Activated T-cell treated with anti-CD3 and anti-CD28 coated beads for 48 hours (primary cell): ENCODE measurements at places on chromosomes 3 and 15.

GRCh38 chr15:65371976-65372786 lies 5.6 kb downstream of the IGDCC3 start:
- DNase-seq = no peak

DNA sequence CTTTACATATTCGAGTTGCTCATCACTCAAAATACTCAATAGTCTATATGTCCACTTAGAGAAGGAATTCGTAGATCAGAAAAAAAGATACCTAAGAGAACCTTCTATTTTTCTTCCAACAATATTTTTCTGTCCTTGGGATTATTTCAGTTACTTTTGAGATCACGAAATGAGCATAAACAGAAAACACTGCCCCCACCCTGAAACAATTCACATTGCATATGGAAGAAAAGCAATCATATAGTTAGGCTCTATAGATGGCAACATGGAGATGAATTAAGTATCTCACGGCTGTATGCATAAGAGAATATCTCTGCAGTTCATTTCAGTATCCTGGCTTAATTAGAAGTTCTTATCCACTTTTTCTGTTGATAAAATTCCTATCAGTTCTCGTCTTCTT lies 391.1 kb downstream of the FGF12 start:
- DNase-seq = no peak

DNA sequence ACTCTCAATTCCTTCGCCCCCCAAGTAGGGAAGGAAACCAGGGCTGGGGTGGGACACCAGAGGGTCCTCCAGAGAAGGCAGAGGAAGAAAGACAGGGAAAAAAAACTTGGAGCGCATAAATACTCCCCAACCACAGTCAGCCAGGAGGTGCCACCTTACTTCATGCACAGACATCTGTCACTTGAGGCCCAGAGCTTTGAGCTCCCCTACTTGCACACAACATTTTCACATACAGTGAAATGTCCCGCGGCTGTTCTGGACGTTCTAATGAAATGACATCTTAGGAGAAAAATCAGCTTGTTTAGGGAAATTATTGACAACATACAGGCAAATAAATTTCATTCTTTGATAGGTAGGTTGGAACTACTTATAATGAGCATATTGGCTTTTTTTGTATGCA lies 113.0 kb downstream of the LIPC start:
- no peak for DNase-seq

DNA sequence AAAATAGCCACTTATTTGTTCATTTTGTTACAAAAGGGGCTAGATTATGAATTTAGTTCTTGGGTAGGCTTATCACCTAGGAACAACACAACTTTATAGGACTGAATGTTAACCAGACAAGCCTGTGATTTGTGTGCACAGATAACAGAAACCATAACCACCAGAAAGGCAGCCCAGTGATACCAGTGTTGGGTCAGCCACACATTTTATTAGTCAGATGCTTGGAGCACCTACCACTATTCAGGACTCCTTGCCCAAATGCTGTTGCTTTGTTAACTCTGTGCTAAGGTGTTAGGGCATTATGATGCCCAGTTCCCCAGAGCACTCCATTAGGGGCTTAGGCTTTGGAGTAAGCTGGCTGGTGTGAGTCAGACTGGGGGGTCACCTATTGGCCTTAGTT lies 22.5 kb downstream of the PLCL2 start:
- DNase-seq = no peak

DNA sequence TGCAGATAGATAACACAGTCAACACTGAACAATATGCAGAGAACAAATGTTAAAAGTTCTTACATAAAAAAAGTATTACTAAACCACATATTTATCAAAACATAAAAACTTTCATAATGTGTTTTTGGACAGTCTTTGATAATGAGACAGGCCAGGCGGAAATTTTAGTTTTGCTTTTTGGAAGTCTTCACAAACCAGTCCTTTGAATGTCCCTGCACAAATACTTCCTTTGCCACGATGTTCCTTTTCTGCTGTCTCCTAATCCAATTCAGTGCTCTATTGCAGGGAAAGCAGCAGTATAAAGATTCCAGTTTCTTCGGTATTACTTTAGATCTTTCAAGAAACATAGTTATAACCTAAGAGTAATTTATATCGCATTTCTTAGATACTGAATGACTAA lies 135.9 kb downstream of the TBL1XR1 start:
- no peak for DNase-seq

GRCh38 chr15:41483115-41483514 lies 10.6 kb upstream of the ITPKA start:
- no peak for DNase-seq

DNA sequence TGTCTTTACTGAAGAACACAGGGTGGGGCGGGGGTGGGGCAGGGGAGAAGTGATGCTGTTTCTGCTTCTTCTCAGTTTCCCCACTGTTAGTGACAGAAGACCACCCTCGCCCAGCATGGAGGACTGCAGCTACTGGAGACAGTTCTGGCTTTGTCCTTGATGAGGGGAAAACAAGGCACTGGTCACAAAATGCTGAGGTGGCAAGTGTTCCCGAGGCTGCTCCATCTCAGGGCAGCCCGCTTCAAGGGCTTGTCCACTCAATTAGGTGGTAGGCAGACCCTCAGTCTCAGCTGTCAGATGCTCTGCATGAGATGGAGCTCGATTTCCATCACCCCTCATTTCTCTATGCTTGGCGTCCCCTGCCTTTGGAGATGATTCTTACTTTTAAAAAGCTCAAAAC lies 33.8 kb upstream of the RYK start:
- no peak for DNase-seq

DNA sequence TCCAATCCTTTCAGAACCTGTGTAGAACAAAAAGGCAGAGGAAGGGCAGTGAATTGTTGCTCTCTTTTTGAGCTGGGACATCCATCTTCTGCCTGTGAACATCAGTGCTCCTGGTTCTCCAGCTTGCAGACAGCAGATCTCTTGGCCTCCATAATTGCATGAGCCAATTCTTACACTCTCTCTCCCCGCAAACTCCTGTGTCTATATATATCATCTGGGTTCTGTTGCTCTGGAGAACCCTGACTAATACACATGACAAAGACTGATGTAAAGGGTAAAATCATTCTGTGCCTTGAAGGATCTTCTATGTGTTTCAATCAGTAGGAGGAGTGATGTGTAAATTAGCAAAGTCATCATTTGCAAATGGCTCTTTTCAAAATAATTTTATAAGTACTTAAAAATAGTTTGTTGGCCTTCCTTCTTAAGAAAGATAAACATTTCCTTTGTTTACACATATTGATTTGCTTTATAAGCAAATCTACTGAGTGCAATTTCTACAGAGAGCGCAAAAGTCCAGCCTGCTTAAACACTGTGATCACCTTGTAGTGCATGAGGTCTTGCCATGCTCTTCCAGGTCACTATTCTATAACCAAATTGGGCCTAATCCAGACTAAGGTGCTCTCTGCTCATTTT lies 154.9 kb upstream of the ANKRD28 start:
- no peak for DNase-seq

DNA sequence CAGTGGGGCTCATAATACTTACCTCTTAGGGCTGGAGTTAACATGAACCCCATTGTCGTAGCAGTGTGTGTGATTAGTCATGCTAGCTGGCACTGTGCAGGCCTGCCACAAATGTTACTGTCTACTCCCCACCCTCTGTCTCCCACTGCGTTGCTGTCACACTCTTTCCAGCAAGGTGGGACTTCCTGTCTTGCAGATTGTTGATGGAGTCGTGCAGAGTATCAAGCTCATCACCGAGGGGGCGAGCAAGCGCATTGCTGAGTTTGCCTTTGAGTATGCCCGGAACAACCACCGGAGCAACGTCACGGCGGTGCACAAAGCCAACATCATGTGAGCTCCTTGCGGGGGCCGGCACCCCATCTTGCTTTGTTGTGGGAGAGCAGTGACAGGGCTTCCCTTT lies 12.9 kb downstream of the IDH3A start:
- DNase-seq = no peak

GRCh38 chr3:29280404-29281093 lies at the start of gene RBMS3:
RBMS3 (plus strand) TSS chr3:29281071.
- DNase-seq = no peak

DNA sequence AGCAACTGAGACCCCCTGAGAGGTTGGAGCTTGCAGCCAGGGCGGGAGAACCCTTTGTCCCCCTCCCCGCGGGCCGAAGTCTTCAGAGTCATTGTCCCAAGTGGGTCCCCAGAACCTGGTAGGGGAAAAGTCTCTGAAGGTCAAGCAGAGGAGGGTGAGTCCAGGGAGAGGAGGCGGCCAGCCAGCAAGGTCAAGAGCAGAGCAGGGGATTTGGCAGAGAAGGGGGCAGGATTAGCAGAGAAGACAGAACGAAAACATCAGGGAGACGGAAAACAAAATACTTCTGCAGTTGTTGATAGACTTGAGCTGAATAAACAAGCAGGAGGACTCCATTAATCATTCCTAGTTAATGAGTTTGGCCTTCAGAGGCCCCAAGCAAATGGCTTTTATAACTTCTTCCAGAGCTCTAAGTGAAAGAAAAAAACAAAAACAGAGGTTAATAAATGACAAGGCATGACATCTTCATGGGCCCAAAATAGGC lies 66.7 kb downstream of the GRIP2 start:
- no peak for DNase-seq

- DNase-seq = no peak
Observed at GRCh38 chr15:42069025-42069424, 25.3 kb downstream of the PLA2G4D start.

GRCh38 chr15:56719774-56720555 lies 13.3 kb downstream of the ZNF280D start:
- DNase-seq = no peak

DNA sequence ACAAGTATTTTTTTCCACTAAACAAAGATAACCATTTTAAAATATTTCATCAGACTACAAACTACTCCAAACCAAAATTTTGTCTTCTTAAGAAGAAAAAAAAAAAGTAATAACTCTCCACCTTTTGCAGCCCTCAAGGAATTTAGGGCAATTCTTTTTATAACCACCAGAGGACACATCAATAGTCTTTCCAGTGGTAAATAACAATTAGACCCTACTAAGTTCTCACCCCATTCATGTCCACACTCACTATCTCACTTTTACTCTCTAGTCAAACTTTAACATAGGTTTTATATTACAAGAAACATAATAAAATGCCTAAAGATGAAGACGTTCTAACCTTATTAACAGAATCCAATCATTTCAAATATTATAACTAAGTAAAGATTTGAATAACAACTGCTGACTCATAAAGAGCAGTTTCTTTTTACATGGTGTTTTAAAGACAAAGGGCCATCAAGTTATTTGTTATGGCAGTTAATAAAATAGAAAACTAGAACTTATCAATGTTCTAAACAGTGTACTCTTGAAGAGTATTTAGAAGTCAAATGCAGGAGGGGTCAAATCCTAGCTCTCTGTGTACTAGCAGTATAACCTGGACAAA lies 33.0 kb downstream of the CCDC39 start:
- no peak for DNase-seq

- no peak for DNase-seq
Observed at GRCh38 chr3:52429779-52430415, 15.0 kb downstream of the SEMA3G start.

DNA sequence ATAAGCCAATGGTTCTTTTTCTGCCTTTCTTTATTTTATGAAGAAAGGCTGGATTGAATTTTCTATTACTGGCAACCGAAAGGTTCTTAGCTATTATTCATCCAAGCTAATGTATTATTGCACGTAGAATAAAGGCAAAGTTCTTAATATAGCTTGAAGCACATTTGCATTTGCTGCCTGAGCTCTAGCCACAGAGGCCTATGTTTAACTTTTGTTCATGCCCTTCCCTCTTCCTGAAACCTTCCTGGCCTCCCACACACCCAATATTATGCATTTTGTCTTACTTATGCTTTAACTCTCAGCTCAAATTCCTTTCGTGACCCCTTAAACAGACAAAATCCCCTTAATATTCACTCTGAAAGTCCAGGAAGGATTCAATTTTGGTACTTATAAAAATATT lies 71.0 kb upstream of the ZNF280D start:
- no peak for DNase-seq

DNA sequence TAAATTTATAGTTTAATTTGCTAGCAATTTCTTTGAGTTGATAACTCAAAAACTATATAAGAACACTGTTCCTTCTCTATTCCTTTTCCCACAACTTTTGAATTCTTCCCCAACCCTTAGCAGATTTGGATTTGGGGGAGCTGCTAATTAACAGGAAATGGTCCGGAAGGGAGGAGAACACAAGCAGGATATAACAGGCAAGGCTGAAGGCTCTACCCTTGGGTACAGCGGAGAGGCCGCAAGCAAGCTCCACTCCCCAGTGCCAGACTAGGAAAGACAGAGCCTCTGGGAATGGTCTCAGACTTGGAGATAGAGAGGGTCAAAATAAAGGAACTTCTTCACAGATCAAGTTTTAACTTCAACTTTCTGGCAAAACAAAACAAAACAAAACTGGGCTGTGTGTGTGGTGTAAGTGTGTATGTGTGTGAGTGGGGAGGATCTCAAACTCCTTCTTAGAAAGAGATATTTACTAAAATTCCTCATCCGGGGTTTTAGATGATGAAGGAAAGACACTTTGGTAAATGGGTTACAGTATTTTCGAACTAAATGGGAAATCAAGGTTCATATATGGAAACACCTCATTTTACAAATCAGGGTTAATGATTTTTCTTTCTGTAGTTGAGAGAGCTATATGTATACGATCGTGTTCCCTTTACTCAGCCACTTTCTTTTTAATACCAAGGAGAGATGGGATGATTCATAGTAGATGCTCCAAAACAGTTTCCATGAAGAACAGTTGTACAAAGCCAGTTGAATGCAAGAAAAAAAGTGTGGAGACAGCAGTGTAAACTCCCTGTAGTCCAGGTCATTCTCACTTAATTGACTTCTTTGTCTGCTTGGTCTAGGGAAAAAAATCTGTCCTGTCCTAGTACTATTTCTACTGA lies 161.1 kb downstream of the TP63 start:
- no peak for DNase-seq

DNA sequence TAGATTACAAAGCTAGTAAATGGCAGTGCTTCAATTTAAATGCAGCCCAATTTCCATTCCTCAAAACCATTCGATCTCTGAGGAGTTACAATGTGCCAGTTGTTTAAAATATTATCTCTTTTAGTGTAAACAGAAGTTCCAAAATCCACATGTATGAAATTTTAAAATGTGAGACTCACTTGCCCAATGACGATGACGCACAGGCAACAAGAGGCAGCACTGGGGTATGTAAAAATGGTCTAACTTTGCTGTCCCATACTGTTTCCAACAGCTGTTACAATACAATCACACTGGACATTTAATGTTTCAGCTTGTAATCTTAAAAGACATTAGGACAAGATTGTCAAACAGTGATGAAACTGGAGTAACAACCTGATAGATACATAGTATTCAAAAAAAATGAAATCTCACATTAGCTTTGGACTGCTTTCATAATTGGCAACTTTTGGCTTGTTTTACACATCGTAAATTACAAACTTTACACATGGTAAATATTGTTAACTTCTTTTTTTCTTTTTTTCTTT lies 12.2 kb downstream of the SLTM start:
- DNase-seq = no peak

DNA sequence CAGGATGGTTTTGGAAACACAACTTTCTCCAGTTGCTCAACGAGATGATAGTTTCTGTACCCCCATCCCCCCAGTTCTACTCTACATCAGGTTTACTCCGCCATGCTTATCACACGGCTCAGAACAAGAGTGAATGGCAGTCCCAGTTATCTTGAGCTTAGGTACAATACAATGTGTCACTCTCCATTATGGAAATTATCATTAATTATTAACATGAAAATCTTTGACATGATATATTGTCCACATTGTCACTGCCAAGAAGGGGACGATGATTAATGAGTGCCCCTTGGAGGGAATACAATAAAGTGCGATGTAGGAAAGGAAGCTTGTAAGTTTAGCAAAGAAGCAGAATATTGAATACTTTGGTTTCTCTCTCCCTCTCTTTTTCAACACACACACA lies 252.6 kb upstream of the CFAP20DC start:
- DNase-seq = no peak

GRCh38 chr3:634511-634910 lies 437.9 kb downstream of the CHL1 start:
- no peak for DNase-seq
